Left renal cortex interstitium (tissue), 4 donors: ENCODE measurements at places on chromosomes 12 and 14. TPM values are rescaled to one million over a fixed set of nuclear protein-coding genes. Genes with fewer than 3 reads are reported as not detected.

DNA sequence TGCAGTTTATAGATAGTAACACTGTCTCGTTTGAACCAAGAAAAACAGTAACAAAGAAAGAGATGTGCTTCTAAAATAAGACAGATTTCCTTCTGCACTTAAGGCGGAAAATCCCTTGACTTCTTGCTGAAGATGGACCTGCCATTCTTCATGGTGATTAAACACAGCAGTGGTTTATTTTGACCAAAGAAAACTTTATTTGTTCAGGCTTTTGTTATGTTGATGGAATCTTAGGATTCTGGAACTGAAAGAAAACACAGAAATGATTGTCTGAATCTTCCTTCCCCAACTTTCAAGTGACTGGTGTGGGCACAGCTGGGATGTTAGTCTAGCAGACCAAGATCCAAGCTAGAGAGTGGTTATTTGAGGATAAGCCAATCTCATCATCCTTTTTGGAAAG, 72.2 kb downstream of the DACT1 start:
- DNase-seq = no peak

HOTAIR gene
- polyA plus RNA-seq = 0.96 TPM

DNA sequence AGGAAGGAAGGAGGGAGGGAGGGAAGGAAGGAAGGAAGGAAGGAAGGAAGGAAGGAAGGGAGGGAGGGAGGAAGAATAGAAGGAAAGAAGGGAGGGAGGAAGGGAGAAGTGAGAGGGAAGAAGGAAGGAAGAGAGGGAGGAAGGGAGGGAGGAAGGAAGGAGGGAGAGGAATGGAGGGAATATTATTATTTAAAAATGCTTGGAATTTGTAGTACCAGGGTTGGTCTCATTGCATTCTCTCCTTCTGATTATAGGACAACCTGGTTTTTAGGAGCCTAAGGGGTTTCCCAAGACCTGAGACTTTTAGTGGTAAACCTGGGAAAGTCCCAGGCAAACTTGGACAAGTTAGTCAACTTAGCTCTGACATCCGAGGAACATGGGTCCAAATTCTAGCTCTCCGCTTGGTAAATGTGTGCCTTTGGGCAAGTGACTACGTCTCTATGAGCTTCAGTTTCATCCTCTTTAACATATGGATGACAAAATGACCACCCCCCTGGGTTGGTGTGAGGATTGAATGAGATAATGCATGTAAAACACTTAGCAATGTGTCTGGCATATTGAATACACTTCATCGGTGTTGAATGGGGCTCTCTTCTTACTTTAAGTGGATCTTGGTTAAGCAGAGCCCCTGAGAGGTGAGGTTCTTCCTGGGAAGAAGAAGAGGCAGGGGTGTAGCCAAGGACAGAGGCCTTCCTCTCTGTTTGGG, 690.7 kb upstream of the TBX3 start:
- no peak for DNase-seq

ASCL1 gene
- 0.12 TPM for polyA plus RNA-seq

GRCh38 chr12:41264281-41264680, 76.2 kb downstream of the PDZRN4 start:
- no peak for DNase-seq

GRCh38 chr14:93132472-93133065, 16.8 kb upstream of the ITPK1 start:
- DNase-seq = no peak

DNA sequence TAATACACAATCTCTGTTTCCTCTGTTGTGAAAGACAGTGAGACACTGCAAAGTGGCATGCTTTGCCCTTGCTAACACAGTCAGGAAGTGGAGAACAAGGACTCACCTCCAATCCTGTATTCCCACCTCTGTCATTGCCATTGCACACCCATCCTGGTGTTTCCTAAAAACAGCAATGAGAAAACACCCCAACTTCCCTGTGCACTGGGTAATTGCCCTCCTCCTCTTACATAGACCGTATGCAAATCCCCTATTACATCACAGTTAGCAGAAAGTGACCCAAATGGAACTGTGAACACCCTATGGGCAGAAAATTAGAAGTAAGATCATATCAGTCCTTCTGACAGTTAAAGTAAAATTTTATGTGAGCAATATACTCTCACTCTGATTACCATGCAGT, 355.5 kb downstream of the BCL11B start:
- DNase-seq = no peak

ADAM21 gene
- 0.33 TPM for polyA plus RNA-seq

DNA sequence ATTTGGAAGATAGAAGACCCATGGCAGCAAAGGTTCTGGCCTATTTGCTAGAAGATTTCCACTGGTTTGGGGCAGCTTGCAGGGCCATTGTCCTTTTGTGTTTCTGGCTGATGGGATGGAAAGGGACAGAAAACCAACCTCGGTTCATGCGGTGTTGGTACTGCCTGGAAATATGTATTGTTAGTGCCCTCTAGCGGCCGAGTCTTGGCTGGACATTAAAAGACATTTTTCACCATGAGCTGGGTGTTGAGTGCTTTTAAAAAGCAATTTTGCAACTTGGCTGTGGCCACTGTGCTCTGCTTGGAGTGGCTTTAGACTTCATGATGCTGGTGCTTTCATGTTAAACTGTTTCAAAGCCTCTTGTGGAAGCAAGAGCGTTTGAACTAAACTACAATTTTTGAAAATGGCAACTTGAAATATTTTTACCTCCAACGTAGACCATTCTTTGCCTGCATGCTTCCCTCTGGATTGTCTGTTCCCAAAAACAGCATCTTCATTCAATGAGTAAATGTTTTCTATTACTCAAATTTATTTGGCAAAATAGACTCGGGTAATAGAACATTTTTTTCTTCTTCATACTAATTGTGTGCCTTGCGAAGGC, 102.7 kb upstream of the TBX5 start:
- peak; percentile 44 for DNase-seq

DNA sequence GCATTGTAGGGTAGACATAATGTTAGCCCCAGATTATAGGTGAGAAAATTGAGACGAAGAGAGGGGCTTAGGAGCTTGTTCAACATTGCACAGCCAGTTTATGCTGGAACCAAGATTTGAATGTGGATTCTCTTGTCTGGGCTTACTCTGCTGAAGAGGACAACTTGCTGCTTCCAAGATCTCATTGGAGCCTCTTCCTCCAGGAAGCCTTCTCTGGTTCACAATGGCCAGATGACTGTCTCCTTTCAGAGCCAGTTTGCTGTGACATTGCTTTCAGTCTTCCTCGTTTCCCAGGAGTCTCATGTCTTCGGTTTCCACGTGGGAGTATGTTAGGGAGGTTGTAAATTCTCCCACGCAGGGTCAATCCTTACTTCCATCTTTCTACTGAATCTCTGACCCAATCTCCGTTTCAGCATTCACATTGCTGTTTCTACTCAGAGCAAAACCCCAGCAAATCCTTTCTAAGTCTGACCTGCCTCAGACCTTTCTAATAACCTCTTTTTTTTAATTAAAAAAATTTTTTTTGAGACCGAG, 62.2 kb upstream of the LHX5 start:
- DNase-seq = no peak

NPFF gene
- 0.73 TPM for polyA plus RNA-seq
